ENCODE measurements at places on chromosomes 3 and 15.
A peak's percentile ranks its signal among the peaks of the same experiment; 100 is the strongest.

DNA sequence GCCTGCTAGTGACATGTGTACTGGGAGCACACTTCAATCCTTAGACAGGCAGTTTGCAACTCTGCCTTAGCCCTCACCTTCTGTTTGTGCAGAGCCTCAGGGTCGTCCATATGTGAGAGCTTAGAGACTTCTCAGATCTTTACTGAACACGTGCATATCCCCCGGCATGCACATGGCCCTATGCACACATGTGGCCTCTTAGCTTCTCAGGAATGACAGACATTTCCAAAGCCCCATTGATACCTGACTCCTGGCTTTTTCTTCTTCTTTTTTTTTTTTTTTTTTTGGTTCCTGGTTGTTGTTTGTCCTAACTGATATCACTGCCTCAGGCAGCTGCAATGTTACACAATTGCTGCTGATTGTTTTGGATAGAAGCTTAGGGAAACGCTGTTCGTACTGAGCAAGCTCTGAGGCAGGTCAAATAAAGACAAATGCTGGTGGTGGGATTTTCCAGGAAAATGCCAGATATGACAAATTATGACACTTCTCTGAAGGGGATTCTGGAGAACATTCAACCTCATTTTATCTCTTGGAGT lies 107.2 kb upstream of the RGMA start:
- DNase-seq, result no peak

- no peak for DNase-seq
These were observed 278.9 kb downstream of the KLF13 start for GRCh38 chr15:31605467-31605931.

GRCh38 chr3:71524672-71525071 lies 58.9 kb downstream of the FOXP1 start:
- no peak for DNase-seq

DNA sequence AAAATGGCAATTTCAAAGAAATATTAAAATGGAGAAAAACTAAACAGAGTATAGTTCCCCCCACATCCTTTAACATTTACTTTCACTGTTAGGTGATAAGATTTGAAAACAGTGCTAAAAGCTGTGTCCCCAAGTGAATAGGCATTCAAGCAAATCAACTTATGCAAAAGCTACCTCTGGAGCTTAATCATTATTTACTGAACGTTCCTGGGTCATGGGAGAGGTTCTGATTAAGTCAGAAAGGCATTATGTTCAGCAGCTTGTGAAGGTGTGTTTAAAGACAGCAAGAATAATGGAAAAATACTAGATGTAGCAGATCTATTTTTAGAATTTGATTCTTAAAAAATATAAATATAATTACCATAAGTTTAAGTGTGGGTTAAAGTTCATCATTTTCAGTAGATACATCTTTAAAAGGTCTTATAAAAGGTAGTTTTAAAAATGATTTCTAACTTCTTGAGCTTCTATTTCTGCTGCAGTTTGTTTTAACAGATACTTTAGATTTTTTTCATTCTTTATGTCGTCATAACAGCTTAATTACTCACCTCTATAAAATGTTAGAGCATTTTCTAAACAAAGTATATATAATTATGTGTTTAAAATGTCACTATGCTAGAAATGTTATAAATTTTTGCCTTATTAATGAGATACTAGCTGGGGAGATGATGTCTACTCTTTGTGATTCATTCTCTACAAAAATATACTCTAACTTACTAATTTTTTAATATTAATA lies 127.9 kb downstream of the MITF start:
- DNase-seq, result no peak

DNA sequence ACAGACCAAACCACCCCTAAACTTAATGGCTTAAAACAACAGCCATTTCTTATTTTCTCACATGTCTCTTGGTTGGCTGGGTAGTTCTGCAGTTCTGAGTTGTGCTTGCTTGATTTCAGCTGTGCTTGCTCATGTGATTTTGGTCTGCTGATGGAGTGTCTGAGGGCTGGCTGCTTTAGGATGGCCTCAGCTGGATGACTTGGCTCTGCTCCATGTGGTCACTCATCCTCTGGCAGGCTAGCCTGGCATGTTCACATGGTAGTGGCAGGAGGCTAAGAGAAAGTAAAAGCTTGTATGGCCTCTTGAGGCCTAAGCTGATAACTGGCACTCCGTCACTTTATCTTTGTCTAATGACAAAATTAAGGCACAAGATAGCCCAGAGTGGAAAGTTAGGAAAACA lies 4.1 kb downstream of the SV2B start:
- no peak for DNase-seq

DNA sequence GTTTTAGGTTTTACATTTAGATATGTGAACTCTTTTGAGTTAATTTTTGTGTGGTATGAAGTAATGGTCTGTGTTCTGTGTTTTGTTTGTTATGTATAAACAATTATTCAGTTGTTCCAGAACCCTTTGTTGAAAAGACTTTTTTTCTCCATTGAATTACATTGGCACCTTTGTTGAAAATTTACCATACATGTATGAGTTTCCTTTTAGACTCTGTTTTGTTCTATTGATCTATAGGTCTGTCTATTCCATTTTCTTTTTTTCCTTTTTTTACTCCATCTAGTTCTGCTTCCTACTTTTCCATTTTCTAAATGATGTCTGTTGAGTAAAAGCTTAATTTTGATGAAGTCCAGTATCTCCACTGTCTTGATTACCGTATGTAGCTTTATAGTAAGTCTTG lies 31.4 kb downstream of the ARIH2 start:
- DNase-seq, result no peak

- no peak for DNase-seq
These were observed 114.3 kb downstream of the DIPK2A start for GRCh38 chr3:144085964-144086363.

GRCh38 chr15:71712182-71712581 lies 98.2 kb upstream of the NR2E3 start:
- DNase-seq, result no peak

GRCh38 chr15:96428742-96429141 lies 98.2 kb downstream of the NR2F2 start:
- DNase-seq, result no peak

DNA sequence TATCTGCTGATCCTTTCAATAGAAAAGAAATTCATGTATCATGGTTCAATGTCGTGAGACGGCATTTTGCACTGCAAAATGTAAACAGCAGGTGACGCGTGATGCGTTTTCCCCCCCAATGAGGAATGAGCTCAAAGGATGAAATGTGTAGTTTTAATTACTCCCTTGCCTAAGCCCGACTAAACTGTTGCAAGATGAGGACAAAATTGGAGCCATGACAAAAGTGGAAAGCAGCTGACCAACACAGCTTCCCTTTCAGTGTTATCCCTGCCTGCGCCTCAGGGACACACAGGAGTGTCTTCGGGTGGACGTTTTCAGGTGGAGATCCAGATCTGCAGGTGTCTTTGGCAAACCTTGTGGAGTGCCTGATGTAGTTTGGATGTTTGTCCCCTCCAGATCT lies 92.0 kb downstream of the GABRG3 start:
- no peak for DNase-seq

DNA sequence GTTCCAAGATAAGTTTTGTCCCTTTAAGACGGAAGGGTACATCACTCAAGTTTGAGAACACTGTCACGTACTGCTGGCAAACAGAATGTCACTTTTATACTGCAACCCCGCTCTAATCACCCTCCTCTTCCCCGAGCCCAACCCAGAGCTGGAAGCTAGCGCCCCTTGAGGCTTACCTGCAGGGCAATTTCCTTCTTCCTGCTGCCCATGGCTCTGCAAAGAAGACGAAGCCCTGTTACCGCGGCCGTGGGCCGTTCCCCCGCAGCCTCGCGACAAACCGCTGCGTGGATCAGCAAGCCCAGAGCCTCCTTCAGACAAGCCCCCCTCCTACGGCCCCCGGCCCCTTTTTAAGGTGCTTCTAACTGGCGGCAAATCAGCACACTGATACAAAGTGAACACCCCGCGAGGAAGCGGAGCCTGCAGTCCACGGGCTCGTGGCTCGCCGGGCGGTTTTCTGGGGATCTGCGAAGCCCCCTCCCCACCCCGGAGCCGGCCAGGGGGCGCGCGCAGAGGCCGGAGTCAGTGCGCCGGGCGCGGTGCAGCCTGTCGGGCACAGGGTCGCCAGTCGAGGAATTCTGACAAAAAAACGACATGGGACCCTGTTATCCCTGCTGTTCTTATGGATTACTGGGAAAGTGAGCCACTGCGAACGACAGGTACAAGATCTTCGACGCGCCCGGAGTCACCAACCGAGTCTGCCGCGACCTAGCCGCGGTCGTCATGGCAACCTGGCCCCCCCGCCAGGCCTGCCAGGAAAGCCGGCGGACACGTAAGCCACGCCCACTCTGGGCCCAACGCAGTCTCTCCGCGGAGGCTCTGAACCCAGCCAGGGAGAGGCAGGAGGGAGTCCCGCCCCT lies at the start of gene NME9:
Gene NME9 (minus strand): TSS at position 725 of the 857 bp plus-strand sequence. CDS start 516 bp downstream, at position 209.
- DNase-seq, result peak; percentile 84

- no peak for DNase-seq
These were observed 130.6 kb upstream of the MEF2A start for GRCh38 chr15:99435113-99435695.

DNA sequence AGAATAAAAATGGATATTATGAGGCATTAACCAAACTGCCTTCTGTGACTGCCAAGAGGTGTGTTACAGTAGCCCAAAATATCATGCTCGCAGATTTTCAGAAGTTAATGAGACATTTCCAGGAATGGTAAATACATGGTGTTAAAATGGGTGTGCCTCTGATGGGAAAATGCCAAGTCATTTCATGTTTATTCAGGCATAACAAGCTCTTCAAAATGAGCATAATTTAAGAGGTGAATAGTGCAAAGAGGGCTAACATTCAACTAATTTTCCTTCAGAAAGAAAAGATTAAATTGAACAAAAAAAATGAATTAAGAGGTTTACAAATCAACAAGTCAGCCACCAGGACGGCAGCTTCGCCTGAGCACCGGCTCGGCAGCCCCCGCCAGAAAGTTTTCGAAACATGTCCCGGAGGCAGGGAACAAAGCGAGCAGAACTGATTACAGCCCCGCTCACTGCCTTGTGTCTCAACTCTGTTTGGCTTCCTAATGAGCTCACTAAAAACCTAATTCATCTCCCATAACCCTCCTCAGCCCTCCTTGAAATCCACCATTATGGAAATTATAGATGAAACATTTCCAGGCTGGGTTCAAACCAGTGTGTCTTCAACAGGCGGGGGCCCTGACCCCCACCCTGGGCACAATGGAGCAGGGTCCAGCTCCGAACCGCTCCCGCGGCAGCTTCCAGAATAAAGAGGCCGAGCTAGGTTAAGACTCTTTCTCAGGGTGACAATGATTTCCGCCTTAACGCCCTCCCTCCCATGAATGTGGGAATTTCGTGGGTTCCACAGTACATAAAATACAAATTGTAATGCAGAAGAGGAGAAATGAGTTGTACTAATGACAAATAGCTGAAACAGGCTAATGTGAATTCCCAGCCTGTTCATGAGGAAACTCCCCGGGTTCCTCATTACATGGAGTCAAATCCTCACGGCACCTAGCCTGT lies 43.9 kb downstream of the MEIS2 start:
- no peak for DNase-seq

DNA sequence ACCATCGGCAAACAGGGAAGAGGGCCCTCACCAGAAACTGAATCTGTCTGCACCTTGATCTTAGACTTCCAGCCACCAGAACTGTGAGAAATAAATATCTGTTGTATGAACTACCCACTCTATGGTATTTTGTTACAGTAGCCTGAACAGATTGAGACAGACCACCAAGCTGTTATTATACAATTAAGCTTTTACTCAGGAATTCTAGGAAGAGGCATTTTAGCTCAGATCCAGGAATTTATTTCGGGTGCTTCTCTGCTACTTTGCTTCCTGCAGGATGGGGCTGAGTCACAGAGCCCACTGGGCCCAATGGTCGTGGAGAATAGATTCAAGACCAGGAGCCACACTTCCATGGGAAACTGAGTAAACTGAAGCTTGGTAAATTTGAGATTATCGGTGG lies 145.5 kb upstream of the PFN2 start:
- DNase-seq, result no peak

DNA sequence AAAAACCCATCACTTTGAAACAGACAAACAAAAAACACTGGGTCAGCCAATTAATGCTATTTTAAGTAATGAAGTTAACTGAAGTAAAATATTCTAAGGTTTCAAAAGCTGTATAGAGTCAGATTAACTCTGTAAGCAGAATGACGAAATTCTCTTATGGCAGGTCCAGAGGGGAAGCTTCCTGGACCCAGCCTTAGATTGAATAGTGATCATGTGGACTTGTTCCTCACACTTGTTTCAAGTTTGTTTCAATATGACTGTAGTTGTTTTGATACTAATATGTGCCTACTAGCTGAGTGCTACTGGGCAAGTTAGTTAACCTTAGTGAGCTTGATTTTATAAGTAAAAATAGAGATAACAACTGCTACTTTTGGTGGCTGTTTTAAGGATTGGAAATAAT lies 32.6 kb downstream of the PLS1 start:
- DNase-seq, result no peak

GRCh38 chr3:29612536-29612935 lies 331.7 kb downstream of the RBMS3 start:
- no peak for DNase-seq

GRCh38 chr3:70989174-70989573 lies 594.4 kb downstream of the FOXP1 start:
- DNase-seq, result no peak

DNA sequence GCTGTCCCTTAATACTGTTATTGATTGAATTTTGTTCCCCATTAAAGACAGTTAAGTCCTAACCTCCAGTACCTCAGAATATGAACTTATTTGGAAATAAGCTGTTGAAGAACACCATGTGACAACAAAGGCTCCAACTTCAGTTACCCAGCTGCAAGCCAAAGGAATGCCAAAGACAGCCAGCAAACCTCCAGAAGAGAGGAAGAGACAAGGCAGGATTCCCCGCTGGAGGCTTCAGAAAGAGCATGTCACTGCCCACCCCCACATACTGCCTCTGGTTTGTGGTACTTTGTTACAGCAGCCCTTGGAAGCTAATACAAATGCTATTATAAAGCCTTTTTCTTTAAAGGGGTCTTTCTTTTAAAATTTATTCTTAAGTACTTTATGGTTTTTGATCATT lies 18.4 kb upstream of the NEK10 start:
- DNase-seq, result no peak

DNA sequence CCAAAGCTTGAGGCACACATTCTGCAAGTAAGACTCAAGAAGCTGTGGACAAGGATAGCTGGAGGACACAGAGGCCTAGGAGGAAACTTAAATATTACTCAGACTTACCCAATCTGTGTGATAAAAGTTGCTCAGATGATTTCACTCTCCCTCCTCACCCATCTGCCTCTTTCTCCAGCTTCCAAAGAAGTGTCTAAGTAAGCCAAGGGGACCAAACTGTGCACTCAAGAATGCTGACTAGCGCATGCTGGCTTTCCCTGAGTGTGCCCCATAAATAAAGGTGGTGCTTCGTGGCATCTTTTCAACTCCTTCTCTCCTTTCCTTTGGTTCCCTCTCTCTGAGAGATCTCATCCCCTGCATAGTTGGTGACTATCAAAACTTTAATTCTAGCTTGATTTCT lies 211.0 kb upstream of the LMCD1 start:
- no peak for DNase-seq

GRCh38 chr15:29736012-29736743 lies 86.1 kb downstream of the TJP1 start:
- DNase-seq, result peak; percentile 9

Data from activated CD4-positive, alpha-beta T cell treated with anti-CD3 and anti-CD28 coated beads, Interleukin-2, amount 10 ng/mL, durations not matched to agents 7 days and 5 days (primary cell).